Activated CD4-positive, alpha-beta T cell treated with anti-CD3 and anti-CD28 coated beads for 36 hours (primary cell): ENCODE measurements at places on chromosomes 7 and 10.
A peak's percentile ranks its signal among the peaks of the same experiment; 100 is the strongest.

GRCh38 chr10:84412482-84412881, 84.1 kb downstream of the CCSER2 start:
- no peak for DNase-seq

GRCh38 chr10:101525848-101526247, 62.2 kb downstream of the POLL start:
- no peak for DNase-seq

DNA sequence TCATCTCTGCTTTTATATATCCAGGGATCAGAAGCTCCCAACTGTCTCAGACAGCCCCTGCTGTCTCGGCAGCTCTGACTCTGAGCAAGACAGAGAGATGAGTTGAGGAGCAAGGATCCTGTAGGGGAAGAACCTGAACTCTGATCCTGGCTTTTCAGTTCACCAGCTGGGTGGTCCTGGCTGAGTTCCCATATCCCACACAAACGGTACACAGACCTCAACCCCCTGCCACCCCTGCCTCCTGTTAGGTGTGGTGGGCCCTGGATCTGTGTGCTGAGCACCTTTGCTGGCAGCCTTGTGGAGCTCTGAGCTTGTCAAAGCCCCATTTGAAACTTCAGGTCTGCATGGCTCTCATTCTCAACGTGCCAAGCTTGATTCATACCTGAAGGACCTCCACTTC, 54.3 kb upstream of the GPR26 start:
- no peak for DNase-seq

DNA sequence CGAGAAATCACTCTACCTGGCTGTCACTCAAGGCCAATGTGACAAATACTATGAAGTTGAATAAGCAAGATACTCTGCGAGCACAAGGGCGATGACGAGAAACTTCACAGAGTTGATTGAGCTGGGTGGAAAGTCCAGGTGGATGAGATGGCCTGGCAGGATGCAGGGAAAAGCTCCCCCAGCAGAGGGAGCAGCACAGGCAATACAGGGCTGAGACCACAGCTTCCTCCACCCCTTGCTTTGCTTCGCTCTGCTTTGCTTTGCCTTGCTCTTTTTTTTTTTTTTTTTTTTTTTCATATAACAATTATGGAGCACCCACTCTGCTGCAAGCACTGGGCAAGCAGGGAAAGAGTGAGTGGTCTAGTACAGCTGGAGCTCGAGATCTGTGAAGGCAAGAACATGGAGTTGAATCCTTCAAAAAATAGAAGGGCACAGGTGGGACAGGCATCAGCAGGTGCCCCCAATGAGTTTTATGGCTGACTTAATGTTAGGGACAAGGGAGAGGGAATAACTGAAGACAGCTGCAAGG, 88.3 kb downstream of the CABCOCO1 start:
- DNase-seq = peak; percentile 81

- peak; percentile 65 for DNase-seq
Measured at GRCh38 chr10:110273474-110273873, 31.2 kb downstream of the SMNDC1 start.

DNA sequence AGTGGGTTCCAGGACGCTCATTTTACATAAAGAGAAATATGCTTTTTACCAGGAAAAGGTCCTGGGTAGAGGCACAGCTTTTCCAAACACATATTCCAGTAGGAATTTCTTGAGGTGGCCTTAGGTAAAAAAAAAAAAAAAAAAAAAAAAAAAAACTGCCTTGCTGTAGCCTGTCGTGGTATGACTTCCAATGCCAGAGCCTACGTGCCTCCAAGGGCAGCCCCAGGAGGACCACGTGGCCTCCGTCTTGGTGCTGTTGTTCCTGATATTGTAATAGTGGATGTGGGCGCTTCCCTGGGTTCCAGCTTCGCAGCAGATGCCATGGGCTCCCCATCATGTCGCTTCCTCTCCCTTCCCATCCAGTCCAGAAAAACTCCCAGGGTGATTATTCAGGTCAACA, 49.3 kb downstream of the PRKAG2 start:
- no peak for DNase-seq

- no peak for DNase-seq
Measured at GRCh38 chr7:14020339-14020900, 31.0 kb upstream of the ETV1 start.

- DNase-seq = no peak
Measured at GRCh38 chr7:106982415-106982814, 62.1 kb upstream of the PRKAR2B start.

GRCh38 chr10:22475651-22476600, 130.6 kb downstream of the SPAG6 start:
- peak; percentile 53 for DNase-seq

- DNase-seq = no peak
Measured at GRCh38 chr7:20237464-20238193, 20.4 kb upstream of the MACC1 start.

- DNase-seq = no peak
Measured at GRCh38 chr7:83643739-83644138, 5.2 kb downstream of the SEMA3E start.

DNA sequence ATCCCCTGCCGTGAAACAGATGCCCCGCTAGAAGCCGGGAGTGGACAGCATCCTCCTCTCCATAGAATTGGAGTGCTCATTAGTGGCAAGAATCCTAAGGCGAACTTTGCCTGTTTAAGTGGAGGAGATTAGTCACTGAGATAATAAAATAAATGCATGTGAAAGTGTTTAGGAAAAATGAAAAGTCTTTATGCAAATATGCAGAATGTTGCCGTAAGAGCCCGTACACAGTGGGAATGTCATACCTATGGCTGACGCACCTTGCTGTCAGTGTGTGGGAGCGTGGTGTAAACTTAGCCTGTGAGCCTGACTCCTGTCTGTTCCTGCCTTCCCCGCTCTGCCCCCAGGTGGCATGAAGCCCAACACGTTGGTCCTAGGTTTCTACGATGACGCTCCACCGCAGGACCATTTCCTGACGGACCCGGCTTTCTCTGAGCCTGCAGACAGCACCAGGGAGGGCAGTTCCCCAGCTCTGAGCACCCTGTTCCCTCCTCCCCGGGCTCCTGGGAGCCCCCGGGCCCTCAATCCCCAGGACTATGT, 1.7 kb upstream of the TRIP6 start:
- no peak for DNase-seq

- no peak for DNase-seq
Measured at GRCh38 chr7:128042012-128042411, 10.8 kb upstream of the LRRC4 start.

GRCh38 chr10:117214401-117214800, 17.1 kb downstream of the KCNK18 start:
- DNase-seq = no peak

GRCh38 chr7:8176370-8177081, 85.4 kb downstream of the ICA1 start:
- DNase-seq = peak; percentile 74

GRCh38 chr7:108086546-108086945, 43.6 kb downstream of the LAMB4 start:
- DNase-seq = no peak
